Effector CD4-positive, alpha-beta T cell (primary cell): ENCODE measurements at places on chromosomes 4 and X.

- no peak for DNase-seq
Measured at GRCh38 chrX:17563515-17563914, 173.8 kb upstream of the SCML1 start.

DNA sequence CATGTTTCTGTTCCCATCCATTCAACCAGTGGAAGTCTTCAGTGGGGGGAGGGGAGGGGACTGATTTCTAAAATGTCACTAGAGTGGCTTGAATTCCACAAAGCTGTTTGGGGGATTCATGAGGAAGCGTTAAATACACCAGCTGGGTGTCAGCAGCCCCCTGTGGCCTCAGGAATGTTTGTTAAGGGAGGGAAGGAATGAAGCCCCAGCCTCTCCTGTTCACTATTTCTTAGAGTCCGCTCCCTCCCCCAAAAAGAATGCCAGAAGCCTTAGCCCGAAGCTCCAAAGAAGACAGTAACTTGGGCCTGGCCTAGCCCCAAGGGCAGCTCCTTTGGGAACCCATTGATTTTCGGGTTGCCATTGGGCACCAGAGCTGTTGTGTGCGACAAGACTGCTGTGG lies 3.3 kb downstream of the SHROOM2 start:
- no peak for DNase-seq

GRCh38 chrX:85052636-85053343 lies 49.1 kb downstream of the APOOL start:
- DNase-seq: no peak

- no peak for DNase-seq
Measured at GRCh38 chrX:111244235-111244750, 26.0 kb downstream of the CAPN6 start.

DNA sequence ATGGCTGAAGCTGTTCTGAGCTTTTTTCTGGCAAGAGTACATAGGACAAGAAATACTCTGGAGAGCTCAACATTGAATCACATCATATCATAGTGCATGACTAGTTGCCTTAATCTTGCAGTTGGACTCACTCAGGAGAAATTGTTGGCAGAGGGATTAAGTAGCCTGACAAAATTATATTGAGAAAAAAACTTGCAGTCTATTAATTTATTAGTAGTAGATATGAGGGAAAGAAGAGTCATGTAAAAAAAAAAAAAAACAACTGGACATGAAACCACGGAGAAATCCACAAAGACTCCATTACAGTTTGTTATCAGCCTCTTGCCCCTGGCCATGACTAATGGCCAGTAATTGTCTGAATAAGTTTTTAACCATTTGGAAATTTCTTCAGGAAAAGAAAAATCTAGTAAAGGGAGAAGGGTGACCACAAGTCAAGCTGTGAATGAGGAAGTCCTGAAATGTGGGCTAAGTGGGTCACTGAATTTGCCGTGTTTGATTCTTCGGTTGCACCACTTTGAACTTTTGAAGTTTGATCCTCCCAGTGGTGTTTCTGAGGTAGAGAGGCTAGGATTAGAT lies 45.6 kb downstream of the FHL1 start:
- DNase-seq: no peak

- no peak for DNase-seq
Measured at GRCh38 chr4:118833192-118833820, 2.6 kb downstream of the SEC24D start.

DNA sequence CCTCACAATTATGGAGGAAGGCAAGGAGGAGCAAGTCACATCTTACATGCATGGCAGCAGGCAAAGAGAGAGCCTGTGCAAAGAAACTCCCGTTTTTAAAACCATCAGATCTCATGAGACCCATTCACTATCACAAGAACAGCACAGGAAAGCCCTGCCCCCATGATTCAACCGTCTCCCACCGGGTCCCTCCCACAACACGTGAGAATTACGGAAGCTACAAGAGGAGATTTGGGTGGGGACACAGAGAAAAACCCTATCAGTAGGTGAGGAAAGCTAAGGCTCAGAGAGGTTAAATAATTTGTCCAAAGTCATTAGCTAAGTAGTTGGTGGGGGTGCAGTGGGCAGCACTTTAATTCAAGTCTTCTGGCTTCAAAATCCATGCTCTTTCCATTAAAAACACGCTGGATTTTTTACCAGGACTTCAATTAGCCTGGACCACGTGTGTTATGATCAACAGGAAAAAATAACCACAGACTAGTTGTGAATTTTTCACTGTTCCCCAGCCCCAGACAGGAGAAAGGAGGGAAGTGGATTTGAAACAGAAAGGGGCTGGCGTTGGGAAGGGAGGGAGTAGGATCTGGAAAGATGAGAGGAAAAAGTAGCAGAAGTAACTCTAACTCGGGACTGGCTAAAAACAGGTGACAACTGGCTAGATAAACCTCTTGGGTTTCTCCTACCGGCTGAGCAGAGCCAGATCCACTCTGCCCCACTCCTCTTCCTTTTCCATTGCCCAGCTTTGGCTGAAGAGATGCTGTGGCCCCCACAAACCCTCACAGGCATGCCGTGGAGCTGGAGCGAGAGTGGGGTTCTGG lies 986 bp downstream of the MTMR8 start:
- no peak for DNase-seq

- DNase-seq: no peak
Measured at GRCh38 chr4:181650033-181650825, 593.0 kb upstream of the TENM3 start.

DNA sequence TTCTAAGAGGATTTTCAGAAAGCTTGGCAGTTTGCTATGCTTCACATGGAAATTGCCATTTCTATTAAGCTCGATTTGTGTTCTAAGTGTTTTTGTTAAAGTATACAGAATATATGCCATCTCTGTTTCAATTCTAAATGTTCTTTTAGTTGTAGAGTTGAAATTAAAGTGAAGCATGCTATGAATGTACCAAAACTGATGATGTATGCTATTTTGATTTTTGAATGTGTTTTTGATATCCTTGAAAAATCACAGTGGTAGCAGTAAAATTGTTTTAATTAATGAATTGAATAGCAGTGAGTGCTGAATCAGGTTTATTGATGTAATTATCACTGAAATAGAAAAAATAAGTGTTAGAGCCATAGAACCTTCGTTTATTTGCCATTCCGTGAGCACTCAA lies 110.9 kb downstream of the TENM3 start:
- no peak for DNase-seq

DNA sequence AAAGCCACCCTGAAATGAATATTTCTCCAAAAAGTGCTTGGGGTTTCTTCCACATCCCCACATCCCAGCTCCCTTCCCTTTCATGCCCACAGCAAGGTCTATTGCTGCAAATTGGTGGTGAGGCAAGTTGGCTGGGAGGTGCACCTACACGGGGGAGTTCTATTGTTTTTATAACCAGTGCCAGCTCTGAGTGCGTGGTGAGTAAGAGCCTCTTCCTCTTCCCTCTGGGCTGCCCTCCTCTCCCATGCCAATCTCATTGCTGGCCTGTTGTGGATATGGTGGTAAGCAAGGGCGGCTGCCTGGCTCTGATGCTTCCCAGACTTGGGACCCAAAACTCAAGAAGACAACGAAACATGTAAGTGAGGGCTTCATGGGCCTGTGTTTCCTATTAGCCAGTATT lies 204.3 kb downstream of the SHROOM3 start:
- no peak for DNase-seq

GRCh38 chr4:151824656-151825055 lies 63.8 kb upstream of the GATB start:
- no peak for DNase-seq

DNA sequence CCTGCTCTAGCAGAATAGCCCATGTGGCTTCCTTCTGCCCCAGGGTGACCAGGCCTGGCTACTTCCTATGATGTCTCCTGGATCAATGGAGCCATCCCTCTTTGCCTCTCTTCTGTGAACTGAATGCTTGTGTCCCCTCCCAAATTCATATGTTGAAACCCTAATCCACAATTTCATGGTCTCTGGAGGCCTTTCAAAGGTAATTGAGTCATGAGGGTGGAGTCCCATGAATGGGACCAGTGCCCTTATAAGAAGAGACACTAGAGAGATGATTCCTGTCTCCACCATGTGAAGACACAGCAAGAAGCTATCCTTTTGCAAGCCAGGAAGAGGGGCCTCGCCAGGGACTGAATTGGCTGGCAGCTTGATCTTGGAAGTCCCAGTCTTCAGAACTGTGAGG lies 18.4 kb downstream of the CCKAR start:
- DNase-seq: no peak

DNA sequence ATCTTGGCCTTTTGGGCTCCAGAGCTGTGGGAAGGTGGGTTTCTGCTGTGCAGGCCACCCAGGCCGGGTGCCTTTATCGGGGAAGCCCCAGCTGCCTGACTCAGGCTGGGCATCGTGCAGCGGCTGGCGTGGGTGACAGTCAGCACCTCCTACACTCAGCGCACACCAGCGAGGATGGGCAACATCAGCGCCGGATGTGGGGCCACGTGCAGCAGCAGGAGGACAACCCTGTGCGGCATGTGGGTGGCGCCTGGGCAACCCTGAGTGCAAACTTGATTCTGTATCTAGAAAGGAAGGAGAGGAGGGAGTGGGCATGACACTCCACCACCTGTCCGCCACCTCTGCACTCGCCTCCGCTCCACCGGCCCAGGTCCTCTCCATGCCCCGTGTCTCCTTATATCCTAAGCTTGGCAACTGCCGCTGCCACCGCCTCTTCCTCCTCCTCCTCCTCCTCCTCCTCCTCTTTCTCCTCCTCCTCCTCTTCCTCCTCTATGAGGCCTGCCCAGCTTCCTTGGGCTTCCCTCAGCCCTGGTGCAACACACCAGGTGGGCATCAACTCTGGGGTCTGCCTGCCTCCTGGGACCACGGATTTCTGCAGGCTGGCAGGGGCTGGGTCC lies 107.4 kb upstream of the AFAP1 start:
- DNase-seq: peak; percentile 5

DNA sequence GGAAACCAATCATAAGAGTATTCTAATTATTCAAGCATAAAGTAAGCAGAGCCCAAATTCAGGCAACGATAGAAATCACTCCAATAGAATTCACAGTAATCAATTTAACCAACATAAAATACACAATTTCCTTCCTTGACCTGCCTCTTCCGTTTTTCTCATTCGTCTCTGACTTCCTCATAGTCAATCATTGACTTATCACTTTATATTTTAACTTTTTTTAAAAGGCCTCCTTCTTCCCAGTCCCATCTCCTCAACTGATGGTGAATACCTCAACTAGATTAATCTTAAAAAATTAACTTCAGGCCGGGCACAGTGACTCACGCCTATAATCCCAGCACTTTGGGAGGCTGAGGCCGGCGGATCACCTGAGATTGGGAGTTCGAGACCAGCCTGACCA lies 13.3 kb downstream of the CNOT6L start:
- DNase-seq: no peak

GRCh38 chrX:113741744-113742143 lies 842.1 kb upstream of the HTR2C start:
- DNase-seq: no peak

- DNase-seq: no peak
Measured at GRCh38 chr4:80685214-80685613, 345.3 kb upstream of the BMP3 start.

GRCh38 chr4:64617800-64618199 lies 208.6 kb upstream of the TECRL start:
- DNase-seq: no peak

- DNase-seq: no peak
Measured at GRCh38 chrX:132738951-132739350, 219.5 kb downstream of the HS6ST2 start.

GRCh38 chrX:2934715-2935710 lies 5.9 kb upstream of the ARSD start:
- DNase-seq: no peak

DNA sequence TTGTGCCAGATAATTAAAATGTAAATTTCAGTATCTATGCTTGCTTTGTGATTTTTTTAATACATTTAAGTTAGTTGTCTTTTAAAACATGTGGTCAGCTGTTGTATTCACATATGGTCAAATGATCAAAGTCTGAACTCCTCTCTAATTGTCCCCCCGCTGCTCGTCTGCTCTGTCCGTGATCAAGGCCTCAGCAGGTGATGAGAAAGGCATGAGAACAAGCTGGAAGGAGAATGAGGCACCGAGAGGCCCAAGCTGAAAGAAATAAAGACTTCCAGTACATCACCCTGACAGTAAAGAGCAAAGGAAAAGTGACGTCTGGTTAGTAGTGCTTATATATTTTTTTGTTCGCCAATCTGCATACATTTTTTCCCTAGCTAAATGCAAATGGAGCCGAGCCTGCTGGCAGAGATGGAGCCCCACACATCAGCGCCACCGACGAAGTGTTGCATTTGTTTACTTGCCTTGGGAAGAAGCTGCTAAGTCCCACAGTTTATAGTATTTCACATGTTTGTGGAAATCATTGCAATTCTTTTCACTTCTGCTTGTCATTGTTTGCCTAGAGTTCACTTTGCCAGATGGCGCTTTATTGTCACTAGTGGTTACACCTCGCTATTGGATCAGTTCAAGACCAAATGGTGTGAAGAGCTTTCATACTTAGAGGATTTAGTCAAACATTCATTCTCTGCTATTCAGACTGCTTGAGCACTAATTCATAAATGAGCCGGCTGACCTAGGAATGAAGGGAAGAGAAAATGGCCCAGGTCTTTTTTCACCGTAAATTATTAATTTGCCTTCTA lies 181.5 kb downstream of the ZIC3 start:
- DNase-seq: no peak

DNA sequence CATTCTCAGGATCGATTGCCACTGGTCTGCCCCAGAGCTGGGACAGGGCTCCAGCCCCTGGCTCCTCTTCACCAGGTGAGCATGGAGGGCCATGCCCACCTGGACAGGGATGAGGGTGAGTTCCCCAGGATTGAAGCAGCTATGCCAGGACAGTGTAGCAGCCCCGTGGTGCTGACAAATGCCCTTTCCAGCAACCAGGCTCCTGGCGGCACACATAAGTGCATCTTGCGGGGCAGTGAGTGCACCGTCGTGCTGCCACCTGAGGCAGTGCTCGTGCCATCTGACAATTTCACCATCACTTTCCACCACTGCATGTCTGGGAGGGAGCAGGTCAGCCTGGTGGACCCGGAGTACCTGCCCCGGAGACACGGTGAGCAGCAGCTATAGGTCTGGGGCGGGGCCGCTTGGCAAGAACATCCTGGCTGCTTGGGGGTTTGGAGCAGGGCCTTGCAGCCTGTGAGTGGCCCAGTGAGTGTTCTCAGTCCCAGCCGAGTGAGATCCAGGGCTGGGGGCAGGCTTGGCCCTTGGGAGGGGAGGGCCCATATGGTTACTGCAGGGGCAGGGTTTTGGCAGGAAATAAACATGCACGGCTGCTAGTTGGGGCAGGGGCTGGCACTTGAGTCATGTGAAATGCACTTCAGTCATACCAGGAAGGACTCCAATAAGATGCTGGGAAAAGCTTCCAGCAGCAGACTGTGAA lies 6.1 kb downstream of the IL9R start:
- DNase-seq: no peak

- no peak for DNase-seq
Measured at GRCh38 chrX:55264816-55265215, at the start of gene PAGE3. Gene PAGE3 (minus strand): TSS chrX:55264916. CDS start chrX:55263903, 1,013 bp downstream.

- no peak for DNase-seq
Measured at GRCh38 chr4:94976371-94977011, 218.7 kb downstream of the BMPR1B start.

DNA sequence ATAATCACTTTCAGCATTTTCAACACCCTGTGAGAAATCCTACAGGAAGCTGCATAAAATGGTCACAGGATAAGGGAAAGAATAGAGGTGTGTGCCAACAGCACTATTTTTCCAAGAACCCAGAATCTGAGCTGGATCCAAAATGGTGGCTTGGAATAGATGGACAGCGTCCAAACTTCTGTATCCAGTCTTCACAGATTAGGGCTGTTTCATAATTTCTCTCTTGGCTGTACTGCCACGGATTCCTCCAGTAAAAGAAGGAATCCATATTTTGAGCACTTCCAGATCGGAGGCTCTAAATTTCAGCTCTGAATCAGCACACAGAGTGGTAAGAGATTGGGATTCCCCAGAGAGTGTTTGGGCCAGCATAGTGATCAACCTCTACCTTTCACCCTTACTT lies 12.2 kb downstream of the MAOB start:
- DNase-seq: no peak
